Natural killer cell (primary cell): ENCODE measurements at places on chromosomes 1 and 21. TPM values are rescaled to one million over a fixed set of nuclear protein-coding genes. Genes with fewer than 3 reads are reported as not detected.

GRCh38 chr1:31694069-31694963 is 9.5 kb downstream of the COL16A1 start:
- H3K36me3 ChIP-seq, result no peaks in the 10 kb centered on the region
- no peak for DNase-seq
- H3K27me3 ChIP-seq, result no peaks in the 10 kb centered on the region
- H3K4me3 ChIP-seq, result no peak overlapping the region
- H3K4me1 ChIP-seq, result peaks cover 10% of the 10 kb centered on the region

GRCh38 chr1:232046451-232047306 is 420.1 kb downstream of the DISC1 start:
- H3K4me1 ChIP-seq, result no peaks in the 10 kb centered on the region
- no peak overlapping the region for H3K27ac ChIP-seq
- H3K27me3 ChIP-seq, result no peaks in the 10 kb centered on the region
- no peak overlapping the region for H3K4me3 ChIP-seq

- no peaks in the 10 kb centered on the region for H3K4me1 ChIP-seq
- DNase-seq, result no peak
- no peak overlapping the region for H3K27ac ChIP-seq
- H3K4me3 ChIP-seq, result no peak overlapping the region
These were observed 270.7 kb downstream of the S1PR1 start for GRCh38 chr1:101507547-101507971.

GRCh38 chr1:224828691-224829090 is 100.8 kb upstream of the DNAH14 start:
- no peak for DNase-seq
- no peak overlapping the region for H3K27ac ChIP-seq
- no peak overlapping the region for H3K4me3 ChIP-seq
- H3K4me1 ChIP-seq, result no peaks in the 10 kb centered on the region
- no peaks in the 10 kb centered on the region for H3K27me3 ChIP-seq

GRCh38 chr1:155976913-155977689 is 1.2 kb downstream of the ARHGEF2 start:
- no peaks in the 10 kb centered on the region for H3K27me3 ChIP-seq
- no peak for DNase-seq
- H3K4me1 ChIP-seq, result peaks cover 83% of the 10 kb centered on the region

ZDHHC18 gene
- 74.6 TPM for total RNA-seq

ZNF593OS gene
- not detected for total RNA-seq

PRKAA2 gene
- not detected for total RNA-seq

GRCh38 chr1:53521924-53522552 is 62.8 kb downstream of the DMRTB1 start:
- no peaks in the 10 kb centered on the region for H3K36me3 ChIP-seq
- no peak overlapping the region for H3K27ac ChIP-seq
- no peak for DNase-seq

SPRR1A gene
- not detected for total RNA-seq

DNA sequence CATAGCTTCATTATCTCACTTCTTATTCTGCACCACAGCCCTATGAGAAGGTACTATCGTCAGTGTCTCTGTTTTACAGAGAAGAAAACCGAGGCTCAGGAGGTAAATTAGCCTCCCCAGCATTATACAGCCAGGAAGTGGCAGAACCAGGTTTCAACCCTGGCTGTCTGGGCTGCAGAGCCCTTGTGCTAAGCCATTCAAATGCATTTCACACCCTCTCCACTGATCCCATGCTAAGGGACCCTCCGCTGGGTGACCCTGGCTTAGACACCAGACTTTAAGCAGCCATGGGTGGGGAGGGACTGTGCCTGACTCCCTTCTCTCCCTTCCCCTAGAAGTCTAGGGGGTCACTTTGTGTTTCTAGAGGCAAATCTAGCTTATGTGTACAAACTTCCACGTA is 87.5 kb downstream of the RRAGC start:
- DNase-seq, result no peak
- H3K27ac ChIP-seq, result no peak overlapping the region
- no peaks in the 10 kb centered on the region for H3K36me3 ChIP-seq
- no peak overlapping the region for H3K4me3 ChIP-seq
- no peaks in the 10 kb centered on the region for H3K27me3 ChIP-seq
- no peaks in the 10 kb centered on the region for H3K4me1 ChIP-seq

DNA sequence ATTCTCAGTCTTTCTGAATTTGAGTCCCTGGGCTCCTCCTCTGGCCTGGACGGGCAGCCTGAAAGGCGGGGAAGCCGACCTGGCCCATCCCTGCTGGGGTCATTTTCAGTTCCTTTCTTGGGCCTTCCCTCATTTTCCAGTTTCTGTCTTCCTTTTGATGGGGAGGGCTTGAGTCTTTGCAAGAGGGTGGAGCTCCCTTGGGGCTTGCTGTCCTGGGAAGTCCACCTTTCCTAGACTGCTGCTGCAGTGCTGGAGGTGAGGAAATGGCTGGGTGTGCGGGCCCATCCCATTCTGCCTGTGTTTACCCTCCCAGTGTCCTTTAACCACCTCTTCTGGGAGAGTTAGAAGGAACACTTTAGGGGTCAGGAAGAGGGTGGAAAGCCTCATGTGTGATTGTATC is 40.4 kb upstream of the SYNC start:
- peaks cover 14% of the 10 kb centered on the region for H3K4me1 ChIP-seq
- H3K27ac ChIP-seq, result no peak overlapping the region
- H3K36me3 ChIP-seq, result no peaks in the 10 kb centered on the region
- H3K27me3 ChIP-seq, result peaks cover 7% of the 10 kb centered on the region
- DNase-seq, result no peak
- H3K4me3 ChIP-seq, result no peak overlapping the region

GRCh38 chr1:247474367-247474766 is 16.5 kb upstream of the OR2B11 start:
- DNase-seq, result no peak
- no peaks in the 10 kb centered on the region for H3K4me1 ChIP-seq
- no peaks in the 10 kb centered on the region for H3K27me3 ChIP-seq
- H3K4me3 ChIP-seq, result no peak overlapping the region
- H3K36me3 ChIP-seq, result no peaks in the 10 kb centered on the region

DNA sequence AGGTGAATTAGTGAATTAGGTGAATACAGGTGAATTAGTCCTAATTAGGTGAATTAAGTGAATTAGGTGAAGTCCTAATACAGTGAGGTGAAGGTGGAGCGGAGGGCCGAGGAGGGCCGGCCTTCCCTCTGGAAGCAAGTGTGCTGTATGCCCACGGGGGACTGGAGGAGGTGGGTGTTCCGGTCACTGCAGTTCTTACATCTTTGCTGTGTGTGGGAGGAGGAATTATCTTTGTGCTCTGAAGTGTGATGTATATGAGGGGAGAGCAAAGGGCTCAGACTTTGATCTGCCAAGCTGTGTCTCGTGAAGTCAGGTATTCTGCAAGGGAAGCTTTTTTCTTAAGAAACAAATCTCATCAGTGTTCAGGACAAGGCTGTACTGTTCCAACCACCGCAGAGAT is 45.4 kb downstream of the AGPAT3 start:
- DNase-seq, result no peak
- H3K4me3 ChIP-seq, result no peak overlapping the region
- no peak overlapping the region for H3K27ac ChIP-seq
- H3K4me1 ChIP-seq, result no peaks in the 10 kb centered on the region
- H3K27me3 ChIP-seq, result no peaks in the 10 kb centered on the region
- peaks cover 2% of the 10 kb centered on the region for H3K36me3 ChIP-seq

- H3K27me3 ChIP-seq, result no peaks in the 10 kb centered on the region
- peak overlapping the region; percentile 51 for H3K27ac ChIP-seq
- no peak for DNase-seq
- H3K36me3 ChIP-seq, result no peaks in the 10 kb centered on the region
- peak overlapping the region; percentile 37 for H3K4me3 ChIP-seq
- H3K4me1 ChIP-seq, result peaks cover 19% of the 10 kb centered on the region
These were observed 634 bp upstream of the SPATA6 start for GRCh38 chr1:48472638-48473037.

- no peak overlapping the region for H3K27ac ChIP-seq
- no peak overlapping the region for H3K4me3 ChIP-seq
- no peak for DNase-seq
These were observed 20.6 kb downstream of the NIBAN1 start for GRCh38 chr1:184953600-184954219.

DNA sequence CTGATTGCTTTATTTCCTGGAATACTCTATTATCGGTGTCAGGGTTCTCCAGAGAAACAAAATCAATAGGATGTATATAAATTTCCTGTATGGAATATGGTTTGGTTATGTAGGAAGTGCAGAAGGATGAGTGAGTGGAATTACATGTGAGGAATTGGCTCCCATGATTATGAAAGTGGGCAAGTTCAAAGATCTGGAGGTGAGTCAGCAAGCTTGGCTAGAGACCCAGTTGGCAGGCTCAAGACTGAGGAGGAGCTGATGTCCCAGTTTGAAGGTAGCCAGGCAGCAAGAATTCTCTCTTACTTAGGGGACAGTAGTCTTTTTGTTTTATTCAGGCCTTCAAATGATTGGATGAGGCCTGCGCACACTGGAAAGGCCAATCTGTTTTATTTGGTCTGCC is 57.5 kb downstream of the MAP3K7CL start:
- no peak overlapping the region for H3K4me3 ChIP-seq
- H3K27ac ChIP-seq, result no peak overlapping the region
- no peaks in the 10 kb centered on the region for H3K36me3 ChIP-seq
- peaks cover 4% of the 10 kb centered on the region for H3K4me1 ChIP-seq

MPZ gene
- 8.7 TPM for total RNA-seq

DNA sequence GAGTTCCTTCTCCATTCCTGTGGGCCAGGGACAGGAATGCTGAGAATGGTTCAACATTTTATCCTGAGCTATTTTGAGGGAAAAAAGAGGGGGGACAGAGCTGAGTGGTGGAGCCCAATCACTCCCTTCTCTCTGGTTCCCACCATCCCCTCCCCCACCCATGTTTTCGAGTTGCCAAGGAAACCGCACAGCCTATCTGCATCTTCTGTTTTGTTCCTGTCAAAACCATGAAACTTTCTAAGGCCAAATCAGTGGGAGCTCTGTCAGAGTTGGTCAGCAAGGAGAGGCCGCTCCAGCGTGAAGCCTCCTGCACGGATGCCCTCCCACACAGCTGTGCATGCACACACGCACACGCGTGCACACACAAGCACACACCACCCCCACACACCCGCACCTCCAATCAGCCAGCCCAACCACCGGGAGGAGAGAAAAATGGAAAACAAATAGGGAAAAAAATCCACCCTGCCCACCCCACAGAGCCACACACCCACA is 54.5 kb upstream of the ATP2B4 start:
- no peak for DNase-seq
- H3K4me1 ChIP-seq, result no peaks in the 10 kb centered on the region
- H3K27me3 ChIP-seq, result no peaks in the 10 kb centered on the region
- H3K4me3 ChIP-seq, result no peak overlapping the region
- no peaks in the 10 kb centered on the region for H3K36me3 ChIP-seq
- no peak overlapping the region for H3K27ac ChIP-seq

PLA2G2C gene
- total RNA-seq, result not detected

GRCh38 chr21:35563885-35564451 is 496.4 kb downstream of the SETD4 start:
- no peaks in the 10 kb centered on the region for H3K27me3 ChIP-seq
- no peak overlapping the region for H3K4me3 ChIP-seq
- no peaks in the 10 kb centered on the region for H3K4me1 ChIP-seq
- no peaks in the 10 kb centered on the region for H3K36me3 ChIP-seq
- DNase-seq, result no peak
- no peak overlapping the region for H3K27ac ChIP-seq

GRCh38 chr1:44347280-44347679 is 7.8 kb downstream of the ERI3 start:
- H3K27ac ChIP-seq, result no peak overlapping the region
- H3K36me3 ChIP-seq, result no peaks in the 10 kb centered on the region
- H3K4me1 ChIP-seq, result no peaks in the 10 kb centered on the region
- no peaks in the 10 kb centered on the region for H3K27me3 ChIP-seq
- DNase-seq, result no peak

ANGPTL7 gene
- not detected for total RNA-seq

ERICH3 gene
- total RNA-seq, result 0.64 TPM

PDIK1L gene
- 3.1 TPM for total RNA-seq
